ENCODE measurements at places on chromosomes 4 and X.

DNA sequence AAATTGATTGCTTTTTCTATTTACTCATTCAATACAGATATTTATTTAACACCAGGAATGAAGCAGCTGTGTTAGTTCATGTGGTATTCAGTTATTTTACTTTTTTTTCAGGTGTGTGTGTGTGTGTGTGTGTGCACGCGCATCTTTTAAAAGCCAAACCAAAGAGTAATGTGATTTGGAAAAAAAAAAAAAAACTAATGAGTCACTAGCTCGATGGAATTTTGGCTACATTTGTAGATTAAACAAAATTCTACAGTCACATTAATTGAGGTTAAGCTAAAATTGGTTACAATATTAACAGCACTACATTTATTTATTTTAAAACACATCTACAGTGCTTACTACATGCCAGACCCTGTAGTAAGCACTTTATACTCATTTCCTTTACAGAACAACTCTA is 66.8 kb downstream of the HHIP start:
- DNase-seq = no peak

GRCh38 chr4:130675266-130675665 is 1579.3 kb downstream of the C4orf33 start:
- no peak for DNase-seq

- no peak for DNase-seq
Measured at GRCh38 chrX:22122510-22122909, 90.4 kb downstream of the PHEX start.

GRCh38 chr4:1802151-1802715 is 9.1 kb downstream of the FGFR3 start:
- DNase-seq = no peak

DNA sequence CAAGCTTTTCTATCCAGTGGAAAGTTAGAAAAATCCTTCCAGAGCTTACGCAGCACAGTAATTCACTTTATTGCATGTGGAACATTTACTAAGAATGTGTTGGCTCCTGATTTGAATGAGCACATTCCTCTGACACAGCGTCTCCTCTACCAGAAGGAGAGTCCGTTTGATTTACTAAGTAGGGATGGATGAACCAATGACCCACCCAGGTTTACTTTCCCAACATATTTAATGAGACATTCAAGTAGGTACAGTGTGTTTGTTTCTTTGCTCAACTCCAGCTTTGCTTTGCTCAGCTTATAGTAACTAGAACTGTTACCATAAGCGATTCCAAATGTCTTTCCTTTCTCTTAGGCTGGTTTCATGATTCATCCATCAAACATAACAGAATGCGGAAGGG is 161.7 kb downstream of the SMARCA1 start:
- DNase-seq = no peak

DNA sequence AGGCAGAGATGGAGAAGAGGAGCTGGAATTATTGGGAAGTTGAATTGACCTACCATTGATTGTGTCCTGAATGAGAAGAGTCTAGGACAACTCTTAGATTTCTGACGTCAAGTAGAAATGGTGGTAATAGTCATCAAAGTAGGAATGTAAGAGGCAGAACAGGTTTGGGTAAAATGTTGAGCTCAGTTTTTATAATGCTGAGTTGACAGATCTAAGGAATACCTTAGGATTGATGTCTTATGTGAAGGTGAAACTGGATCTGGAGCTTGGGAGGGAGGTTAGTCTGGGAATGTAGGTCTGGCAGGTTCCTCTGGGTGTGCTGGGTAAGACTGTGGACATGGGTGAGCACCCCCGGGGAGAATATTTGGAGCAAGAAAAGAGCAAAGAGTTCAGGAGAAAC is 31.9 kb downstream of the JADE1 start:
- DNase-seq = no peak

- no peak for DNase-seq
Measured at GRCh38 chr4:57191523-57192034, 81.4 kb upstream of the IGFBP7 start.

- DNase-seq = no peak
Measured at GRCh38 chr4:33386764-33387163, 2666.6 kb downstream of the PCDH7 start.

DNA sequence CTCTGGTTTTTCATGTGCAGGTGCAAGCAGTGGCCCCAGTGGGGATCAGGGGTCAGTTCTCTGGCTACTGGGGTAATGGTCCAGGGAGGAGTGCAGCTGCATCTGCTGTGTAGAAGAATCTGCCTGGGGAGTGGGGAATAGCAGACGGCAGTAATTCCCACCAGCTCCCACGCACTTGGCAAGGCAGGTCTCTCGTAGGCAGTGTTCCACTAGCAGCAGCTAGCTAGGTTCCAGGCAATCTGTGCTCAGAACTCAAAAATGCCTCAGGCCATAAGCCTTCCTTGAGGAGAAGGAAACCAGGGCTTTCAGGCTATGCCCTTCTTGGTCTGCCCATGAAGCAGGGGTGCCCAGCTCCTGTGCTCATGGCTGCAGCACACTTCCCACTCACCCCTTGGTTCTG is 38.8 kb downstream of the DCLK2 start:
- no peak for DNase-seq

- no peak for DNase-seq
Measured at GRCh38 chrX:68936608-68937007, 107.8 kb downstream of the EFNB1 start.

- no peak for DNase-seq
Measured at GRCh38 chrX:47607091-47607490, 12.6 kb downstream of the SYN1 start.

GRCh38 chr4:89067417-89067816 is 10.4 kb upstream of the FAM13A start:
- DNase-seq = no peak

- no peak for DNase-seq
Measured at GRCh38 chr4:25299476-25300203, 12.9 kb upstream of the ZCCHC4 start.

- no peak for DNase-seq
Measured at GRCh38 chr4:99696801-99697200, 39.2 kb upstream of the C4orf54 start.

DNA sequence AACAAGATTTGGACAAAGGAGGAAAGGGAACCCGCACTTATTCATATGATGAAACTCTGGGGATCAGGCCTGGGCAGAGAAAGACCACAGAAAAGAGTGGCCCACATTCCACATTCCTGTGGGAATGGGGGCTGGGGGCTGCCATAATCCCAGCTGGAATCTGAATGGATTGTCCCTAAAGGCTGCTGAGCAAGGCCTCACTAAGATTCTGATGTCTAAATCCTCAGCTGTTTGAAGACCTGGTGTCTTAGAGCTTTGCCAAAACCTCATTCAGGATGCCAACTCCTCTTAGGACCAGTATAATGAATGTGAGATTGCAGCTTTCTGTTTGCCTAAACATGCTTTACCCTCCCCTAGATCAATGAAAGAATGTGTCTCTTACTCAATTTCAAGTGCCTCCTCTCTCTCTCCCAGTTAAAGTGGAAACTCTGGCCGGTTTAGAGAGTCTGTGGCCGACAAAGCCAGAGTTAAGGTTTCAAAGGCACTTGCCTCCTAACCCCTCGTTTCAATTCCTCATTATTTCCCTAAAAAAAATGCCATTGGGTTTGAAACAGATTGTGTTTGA is 33.3 kb upstream of the GPC4 start:
- no peak for DNase-seq

DNA sequence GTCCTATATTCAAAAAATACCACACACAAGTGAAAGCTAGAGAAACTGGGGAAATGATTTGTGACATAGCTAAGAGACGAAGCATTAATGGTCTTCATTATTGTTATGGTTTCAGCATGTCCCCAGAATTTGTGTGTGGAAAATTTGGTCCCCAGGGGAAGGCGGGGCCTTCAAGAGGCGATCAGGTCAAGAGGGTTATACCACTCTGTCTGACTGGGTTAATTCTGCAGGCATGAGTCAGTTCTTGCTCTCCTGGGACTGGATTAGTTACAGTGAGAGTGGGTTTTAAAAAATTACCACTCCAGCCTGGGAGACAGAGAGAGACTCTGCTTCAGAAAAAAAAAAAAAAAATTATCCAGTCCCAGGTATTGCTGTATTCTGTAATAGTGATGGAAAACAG is 2.1 kb upstream of the MTNR1A start:
- no peak for DNase-seq

- DNase-seq = no peak
Measured at GRCh38 chr4:65242156-65242846, 428.0 kb downstream of the EPHA5 start.

GRCh38 chr4:26766141-26766540 is 94.5 kb upstream of the STIM2 start:
- DNase-seq = no peak

- no peak for DNase-seq
Measured at GRCh38 chr4:6764976-6765620, 17.4 kb upstream of the KIAA0232 start.

GRCh38 chr4:37040816-37041215 is 203.7 kb upstream of the NWD2 start:
- DNase-seq = no peak

DNA sequence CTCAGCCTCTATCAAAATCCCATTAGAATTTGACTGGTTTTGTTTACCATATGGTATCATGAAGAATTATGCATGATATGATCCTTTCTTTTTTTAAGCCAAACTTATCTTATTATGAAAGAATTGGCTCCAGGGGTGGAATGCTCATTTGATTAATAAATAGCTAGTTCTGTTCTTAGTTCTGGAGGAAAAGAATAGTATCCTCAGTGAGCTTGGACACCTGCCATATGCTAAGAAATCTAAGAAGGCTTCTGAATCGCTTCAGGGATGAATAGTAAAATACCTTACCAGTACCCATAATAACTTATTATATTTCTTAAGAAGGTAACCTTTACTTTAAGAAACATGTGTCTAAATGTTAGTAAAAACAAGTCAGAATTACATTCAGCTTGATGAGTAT is 803.6 kb downstream of the ADGRL3 start:
- DNase-seq = no peak

DNA sequence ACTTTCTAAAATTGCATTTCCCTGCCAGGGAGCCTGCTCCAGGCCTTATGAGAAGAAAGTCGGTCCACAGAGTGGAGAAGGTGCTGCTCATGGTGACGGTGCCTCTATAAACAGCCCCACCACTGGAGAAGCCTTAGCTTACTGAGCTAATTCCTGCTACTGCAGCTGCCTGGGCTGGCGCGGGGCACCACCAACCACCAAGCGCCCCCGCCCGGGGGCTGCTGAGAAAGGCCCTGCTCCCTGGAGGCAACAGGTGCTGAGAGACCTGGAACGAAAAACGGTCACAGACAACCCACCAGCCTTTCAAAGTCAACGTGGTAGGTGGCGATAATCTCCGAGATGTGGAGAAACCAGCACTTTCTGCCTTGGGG is 2.9 kb downstream of the HCFC1 start:
- DNase-seq = no peak

GRCh38 chr4:139018501-139018900 is 2.9 kb downstream of the NOCT start:
- no peak for DNase-seq

GRCh38 chrX:115332832-115333231 is 43.3 kb downstream of the LUZP4 start:
- DNase-seq = no peak

GRCh38 chr4:138035781-138036258 is 206.3 kb downstream of the SLC7A11 start:
- peak; percentile 10 for DNase-seq

DNA sequence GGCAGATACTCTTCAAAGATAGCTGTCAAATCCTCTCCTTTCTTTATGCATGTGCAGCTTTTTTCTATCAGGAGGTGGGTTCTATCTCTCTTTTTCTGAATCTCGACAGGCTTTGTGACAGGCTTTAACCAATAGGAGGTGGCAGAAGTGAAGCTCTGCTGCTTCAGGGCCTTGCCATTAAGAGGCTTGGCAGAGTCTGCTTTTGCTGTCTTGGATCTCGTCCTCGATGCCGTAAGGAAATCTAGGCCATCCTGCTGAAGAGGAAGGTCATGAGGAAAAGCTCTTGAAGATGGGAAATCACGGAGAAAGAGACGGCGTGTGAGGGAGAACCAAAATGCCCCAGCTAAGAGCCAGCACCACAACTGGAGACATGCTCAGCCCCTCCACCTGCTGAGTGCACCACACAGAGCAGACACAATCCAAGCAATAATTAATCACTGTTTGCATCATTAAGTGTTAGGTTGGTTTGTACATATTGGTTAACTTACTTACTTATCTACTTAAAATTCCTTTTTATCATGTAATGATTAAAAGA is 92.2 kb downstream of the DDIT4L start:
- no peak for DNase-seq

GRCh38 chrX:118623062-118623461 is 104.3 kb upstream of the IL13RA1 start:
- DNase-seq = no peak

GRCh38 chrX:49139713-49140112 is 16.2 kb upstream of the GPKOW start:
- DNase-seq = no peak

DNA sequence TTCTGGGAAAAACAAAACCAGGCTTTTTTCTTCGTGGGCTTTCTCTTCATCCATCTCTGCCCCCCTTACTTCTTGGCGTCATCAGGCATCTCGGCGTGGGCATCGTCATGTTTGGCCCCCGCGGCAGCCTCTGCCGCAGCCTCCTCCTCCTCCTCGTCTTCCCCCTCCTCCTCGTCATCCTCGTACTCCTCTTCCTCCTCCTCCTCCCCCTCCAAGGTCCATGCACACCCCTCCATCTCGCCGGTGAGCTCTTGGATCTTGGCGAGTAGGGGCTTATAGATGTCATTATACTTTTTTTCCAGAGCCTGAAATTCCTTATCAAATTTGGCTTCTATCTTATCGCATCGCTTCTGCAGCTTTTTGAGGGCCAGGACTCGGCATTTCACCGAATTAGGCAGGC is 488 bp downstream of the NAP1L5 start:
- peak; percentile 26 for DNase-seq

DNA sequence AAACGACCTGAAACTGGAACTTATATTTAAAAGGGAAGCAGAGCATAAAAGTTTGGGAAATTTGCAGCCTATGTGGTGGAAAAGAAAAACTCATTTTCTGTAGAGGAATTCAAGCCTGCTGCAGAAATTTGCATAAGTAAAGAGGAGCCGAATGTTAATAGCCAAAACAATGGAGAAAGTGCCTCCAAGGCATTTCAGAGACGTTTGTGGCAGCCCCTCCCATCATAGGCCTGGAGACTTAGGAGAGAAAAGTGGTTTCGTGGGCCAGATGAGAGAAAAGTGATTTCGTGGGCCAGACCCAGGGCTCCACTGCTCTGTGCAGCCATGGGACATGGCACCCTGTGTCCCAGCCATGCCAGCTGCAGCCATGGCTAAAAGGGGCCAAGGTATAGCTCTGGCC is 361.9 kb downstream of the PCDH19 start:
- no peak for DNase-seq

GRCh38 chr4:68904786-68905185 is 46.8 kb downstream of the UGT2A3 start:
- DNase-seq = no peak

- DNase-seq = no peak
Measured at GRCh38 chr4:85734424-85734831, 259.5 kb downstream of the ARHGAP24 start.

DNA sequence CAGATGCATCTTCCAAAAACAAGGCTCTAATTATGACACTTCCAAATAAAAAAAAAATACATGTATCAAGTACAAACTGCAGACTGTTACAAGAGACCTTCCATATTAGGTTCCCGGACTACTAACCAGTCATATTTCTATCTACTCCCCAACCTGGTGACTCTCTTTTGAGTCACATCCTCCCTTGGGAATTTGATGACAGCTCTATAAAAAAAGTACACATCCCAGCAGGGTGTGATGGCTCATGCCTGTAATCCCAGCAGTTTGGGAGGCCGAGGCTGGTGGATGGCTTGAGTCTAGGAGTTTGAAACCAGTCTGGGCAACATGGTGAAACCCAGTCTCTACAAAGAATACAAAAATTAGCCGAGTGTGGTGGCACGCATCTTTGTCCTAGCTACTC is 14.9 kb downstream of the RPGR start:
- no peak for DNase-seq

Measured in CD4-positive, alpha-beta T cell (primary cell).